Thoracic aorta endothelial cell (primary cell): ENCODE measurements at places on chromosomes 12 and 14. TPM values are rescaled to one million over a fixed set of nuclear protein-coding genes. Genes with fewer than 3 reads are reported as not detected.

Gene EIF4B
- total RNA-seq: 1,071 and 1,152 TPM in 2 replicates

Gene ETFBKMT
- 2.4 and 2.7 TPM in 2 replicates for total RNA-seq

Gene KRT8
- total RNA-seq: 6.3 and 7.8 TPM in 2 replicates

Gene PLEKHH1
- 0.65 and 1.1 TPM in 2 replicates for total RNA-seq

Gene MFAP5
- 0.13 TPM in 1 of 2 replicates, not detected in the other for total RNA-seq

Gene TSPAN8
- total RNA-seq: 0.22 and 0.80 TPM in 2 replicates

Gene SENP1
- 36.9 and 37.1 TPM in 2 replicates for total RNA-seq

Gene CHGA
- not detected in 2 replicates for total RNA-seq

Gene PLCZ1
- total RNA-seq: 0.27 TPM in 1 of 2 replicates, not detected in the other

Gene ACADS
- total RNA-seq: 7.6 and 11.4 TPM in 2 replicates

Gene STXBP6
- 0.14 TPM in 1 of 2 replicates, not detected in the other for total RNA-seq

Gene TEX52
- not detected in 2 replicates for total RNA-seq
